ENCODE measurements at places on chromosomes 5 and 9.
A peak's percentile ranks its signal among the peaks of the same experiment; 100 is the strongest.

- no peak for DNase-seq
Measured at GRCh38 chr5:176608937-176609723, 826 bp downstream of the GPRIN1 start.

- DNase-seq, result no peak
Measured at GRCh38 chr5:134174841-134175839, 1.6 kb downstream of the SKP1 start.

DNA sequence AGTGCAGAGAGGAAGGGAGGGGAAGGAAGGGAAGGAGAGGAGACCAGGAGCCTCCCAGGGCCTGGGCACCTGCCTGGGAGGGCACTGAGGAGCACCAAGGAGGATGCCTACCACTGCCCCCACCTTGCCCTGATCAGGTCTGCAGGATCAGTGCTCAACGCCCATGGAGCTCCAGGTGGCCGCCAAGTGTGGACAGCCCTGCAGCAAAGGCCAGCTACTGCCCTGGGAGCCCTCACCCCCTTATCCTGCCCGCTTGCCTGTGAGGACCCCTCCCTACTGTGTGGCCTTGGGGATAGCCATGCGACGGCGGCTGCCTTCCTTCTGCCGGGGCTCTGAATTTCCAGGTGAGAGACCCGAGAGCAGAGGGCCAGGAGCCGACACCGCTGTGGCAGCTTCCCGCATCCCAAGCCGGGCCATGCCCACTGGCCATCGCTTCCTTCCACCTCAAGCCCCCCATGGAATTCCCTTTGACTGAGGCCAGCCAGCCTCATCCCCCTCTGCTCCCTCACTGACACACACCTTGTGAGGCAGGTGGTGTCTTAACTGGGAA lies 12.4 kb downstream of the ADAMTS2 start:
- no peak for DNase-seq

DNA sequence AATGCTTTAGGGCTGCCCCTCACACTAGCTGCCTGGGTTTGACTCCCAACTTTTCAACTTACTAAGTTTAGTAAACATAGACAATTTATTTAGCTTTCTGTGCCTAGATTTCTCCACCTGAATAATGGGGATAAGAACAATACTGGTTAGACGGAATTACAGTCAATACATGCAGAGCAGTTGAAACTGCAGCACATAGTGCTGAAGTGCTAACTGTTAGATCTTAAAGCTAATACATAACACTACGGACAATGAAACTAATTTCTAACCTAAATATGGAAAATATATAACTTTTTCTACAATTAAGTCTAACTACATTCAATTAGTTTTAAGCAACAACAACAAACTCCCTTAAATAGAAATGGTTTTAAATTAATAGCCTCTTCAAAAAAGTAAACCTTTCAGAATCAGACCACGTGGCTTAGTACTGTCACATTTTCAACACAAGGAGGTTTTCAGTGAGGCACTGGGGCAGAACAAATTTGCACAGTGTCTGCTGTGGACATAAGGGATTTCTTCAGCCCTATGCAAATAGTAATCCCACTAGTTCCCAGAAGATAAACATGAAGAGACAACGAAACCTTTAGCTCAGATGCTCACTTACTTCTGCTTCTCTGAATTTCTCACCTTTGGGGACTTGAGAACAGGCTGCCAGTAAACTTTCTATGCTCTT lies 293.4 kb downstream of the EDIL3 start:
- no peak for DNase-seq

DNA sequence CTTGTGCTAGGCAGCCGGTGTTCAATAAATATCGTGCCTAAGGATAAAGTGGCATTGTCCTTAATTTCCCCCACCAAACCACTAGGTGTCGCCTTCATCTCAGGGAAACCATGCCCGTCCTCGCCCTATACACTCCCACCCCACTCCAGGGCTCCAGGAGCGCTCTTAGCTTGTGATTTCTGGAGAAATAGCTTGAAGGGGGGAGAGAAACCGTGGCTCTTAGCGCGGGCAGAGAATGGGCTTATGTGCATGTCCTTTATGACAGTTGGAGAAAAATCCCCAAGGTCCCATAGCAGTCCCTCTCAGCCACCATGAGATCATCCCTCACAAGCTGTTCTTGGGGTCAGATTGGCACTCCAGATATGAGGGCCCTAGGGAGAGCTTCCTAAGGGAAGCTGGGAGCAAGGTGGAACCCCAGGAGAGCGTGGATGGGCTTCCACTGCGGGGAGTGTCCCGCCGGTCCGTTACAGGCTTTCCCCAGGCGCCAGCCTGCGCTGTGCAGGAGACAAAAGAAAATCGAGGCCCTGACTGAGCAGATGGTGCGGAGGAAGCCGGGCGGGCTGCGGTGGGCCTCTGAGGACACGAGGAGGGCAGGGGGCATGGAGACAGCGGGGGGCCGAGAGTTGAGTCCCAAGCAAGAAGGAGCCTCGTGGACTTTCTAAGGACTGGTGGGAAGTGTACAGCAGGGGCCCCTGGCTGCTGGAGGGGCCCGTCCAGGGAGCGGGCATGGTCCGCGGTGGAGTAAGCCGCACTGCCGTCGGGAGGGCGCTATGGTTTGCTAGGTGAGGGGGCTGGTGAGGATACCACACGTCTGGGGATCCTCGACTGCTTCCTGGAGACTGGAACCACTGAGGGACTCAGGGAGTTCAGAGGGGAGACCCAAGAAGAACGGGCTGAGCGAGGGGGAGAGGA lies 750 bp upstream of the NPR2 start:
- DNase-seq, result peak; percentile 74

GRCh38 chr9:70046274-70047070 lies 2.8 kb downstream of the MAMDC2 start:
- no peak for DNase-seq

All from left ventricle myocardium superior (tissue), 1 donor.